ENCODE measurements at places on chromosomes 11 and 22. TPM values are rescaled to one million over a fixed set of nuclear protein-coding genes. Genes with fewer than 3 reads are reported as not detected.

The HORMAD2 gene
- not detected for total RNA-seq

The OR5B21 gene
- not detected for total RNA-seq

The EEF1G gene
- 1,841 TPM for total RNA-seq

The SPINDOC gene
- 6.0 TPM for total RNA-seq

The OR51A7 gene
- not detected for total RNA-seq

The DUSP8 gene
- 0.96 TPM for total RNA-seq

The MMP26 gene
- not detected for total RNA-seq

The MS4A4E gene
- total RNA-seq: not detected

The KRTAP5-10 gene
- not detected for total RNA-seq

The TEX54 gene
- not detected for total RNA-seq

The STK33 gene
- total RNA-seq: 3.6 TPM

The DGCR6 gene
- 2.2 TPM for total RNA-seq

The ACTN3 gene
- not detected for total RNA-seq

The RASSF10 gene
- 1.5 TPM for total RNA-seq

The MMP8 gene
- 0.24 TPM for total RNA-seq

The OR5A1 gene
- not detected for total RNA-seq

The PRDM11 gene
- 6.2 TPM for total RNA-seq

The BLID gene
- 0.24 TPM for total RNA-seq

The TUBA8 gene
- not detected for total RNA-seq

The OR4B1 gene
- total RNA-seq: not detected

The PHLDB1 gene
- 10.2 TPM for total RNA-seq

The SLC7A4 gene
- total RNA-seq: 2.4 TPM

The HBE1 gene
- total RNA-seq: not detected

The ZNF214 gene
- total RNA-seq: 0.85 TPM

The TSSK2 gene
- total RNA-seq: not detected

The PANX2 gene
- total RNA-seq: under 0.01 TPM

The ART5 gene
- not detected for total RNA-seq

The ANAPC15 gene
- 15.2 TPM for total RNA-seq

The NPAS4 gene
- not detected for total RNA-seq

The MYRF gene
- total RNA-seq: 0.72 TPM

The UPB1 gene
- 0.24 TPM for total RNA-seq

The RFPL2 gene
- not detected for total RNA-seq

The MYO7A gene
- 0.24 TPM for total RNA-seq

The OR52I2 gene
- total RNA-seq: under 0.01 TPM

The KREMEN1 gene
- 6.5 TPM for total RNA-seq

The ABCG4 gene
- not detected for total RNA-seq

The FOSL1 gene
- total RNA-seq: 7.0 TPM

The PRR5 gene
- 13.7 TPM for total RNA-seq

The YPEL1 gene
- 1.4 TPM for total RNA-seq

The ABTB2 gene
- 0.43 TPM for total RNA-seq

The OR52J3 gene
- total RNA-seq: not detected

The SCO2 gene
- 10.2 TPM for total RNA-seq

The ANGPTL5 gene
- not detected for total RNA-seq

The TTC9C gene
- total RNA-seq: 36.2 TPM

The CBL gene
- total RNA-seq: 9.0 TPM

Data from tracheal epithelial cell (primary cell).